Urothelium cell line (cell line): ENCODE measurements at places on chromosomes 12 and 14.
A peak's percentile ranks its signal among the peaks of the same experiment; 100 is the strongest.

GRCh38 chr12:62718762-62719426, 216.1 kb downstream of the PPM1H start:
- no peak for DNase-seq

- DNase-seq: no peak
These were observed 9.6 kb downstream of the RDH16 start for GRCh38 chr12:56947633-56948456.

DNA sequence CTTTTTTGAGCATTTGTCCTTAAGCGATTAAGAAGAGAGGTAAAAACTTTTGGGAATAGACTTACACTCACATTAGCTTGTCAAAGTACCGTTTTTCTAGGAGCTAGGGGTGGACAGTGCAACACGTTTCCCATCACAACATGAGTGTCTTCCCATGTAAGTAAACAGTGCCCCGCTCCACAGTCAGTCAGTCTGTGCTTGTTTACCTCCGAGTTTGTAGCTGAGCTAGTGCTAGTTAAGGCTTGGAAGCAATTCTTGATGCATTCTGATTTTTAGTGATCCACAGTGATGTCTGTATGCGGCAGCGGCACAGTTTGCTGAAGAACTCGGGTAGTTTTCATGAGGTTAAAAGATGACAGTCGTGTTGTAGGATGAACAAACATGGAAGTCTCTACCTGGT, 941 bp downstream of the ZDHHC17 start:
- no peak for DNase-seq

DNA sequence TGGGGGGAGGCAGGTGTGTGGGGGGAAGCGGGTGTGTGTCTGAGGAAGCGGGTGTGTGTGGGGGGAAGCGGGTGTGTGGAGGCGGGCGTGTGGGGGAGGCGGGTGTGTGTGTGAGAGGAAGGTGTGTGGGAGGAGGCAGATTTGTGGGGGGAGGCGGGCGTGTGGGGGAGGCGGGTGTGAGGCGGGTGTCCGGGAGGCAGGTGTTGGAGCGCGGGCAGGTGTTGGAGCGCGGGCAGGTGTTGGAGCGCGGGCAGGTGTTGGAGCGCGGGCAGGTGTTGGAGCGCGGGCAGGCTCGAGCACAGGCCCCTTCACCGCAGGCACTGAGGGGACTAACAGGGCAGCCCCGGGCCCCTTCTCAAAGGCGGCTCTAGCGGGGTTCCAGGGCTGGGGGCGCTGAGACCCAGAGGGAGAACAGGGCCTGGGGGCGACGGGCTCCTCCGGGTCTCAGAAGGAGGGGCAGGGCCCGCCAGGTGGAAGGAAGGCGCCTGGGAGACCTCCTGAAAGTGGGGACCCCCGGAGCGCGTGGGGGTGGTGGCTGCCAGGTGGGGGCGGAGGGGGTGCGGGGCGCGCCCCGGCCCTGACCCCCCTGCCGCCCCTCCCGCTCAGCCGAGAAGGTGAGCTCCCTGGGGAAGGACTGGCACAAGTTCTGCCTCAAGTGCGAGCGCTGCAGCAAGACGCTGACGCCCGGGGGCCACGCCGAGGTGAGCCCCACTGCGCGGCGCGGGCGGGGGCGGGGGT, 3.2 kb downstream of the CRIP2 start:
- DNase-seq: no peak

DNA sequence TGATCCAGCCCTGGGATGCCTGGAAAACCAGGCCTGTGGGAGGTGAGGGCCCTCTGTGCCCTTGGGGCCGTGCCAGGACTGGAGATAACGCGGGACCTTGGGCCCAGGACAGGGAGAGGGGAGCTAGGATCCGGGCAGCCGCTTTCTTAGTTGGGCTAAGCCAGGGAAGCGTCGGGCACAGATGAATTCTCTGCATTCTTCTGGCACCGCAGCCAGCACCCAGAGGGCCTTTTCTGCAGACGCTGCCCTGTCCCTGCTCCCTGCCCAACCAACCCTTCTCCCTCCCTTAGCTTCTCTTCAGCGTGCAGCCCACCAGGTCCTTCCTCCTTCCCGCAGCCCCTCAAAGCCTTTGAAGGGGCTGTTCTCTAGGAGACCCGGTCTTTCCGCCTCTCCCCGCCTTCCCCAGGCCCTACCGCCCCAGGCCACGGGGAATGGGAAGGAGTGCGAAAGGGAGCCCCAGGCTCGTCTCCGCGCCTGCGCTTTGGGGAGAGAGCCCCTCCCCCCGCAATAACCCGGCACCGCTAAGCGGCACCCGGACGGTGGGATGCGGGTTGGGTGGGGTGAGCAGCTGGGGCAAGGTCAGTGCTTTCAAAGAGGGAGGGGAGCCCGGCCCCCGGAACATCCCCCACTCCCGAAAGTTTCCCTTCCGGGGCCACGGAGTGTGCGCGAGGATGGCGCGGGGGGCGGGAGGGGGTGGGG, 663 bp downstream of the NCKAP5L start:
- peak; percentile 84 for DNase-seq

DNA sequence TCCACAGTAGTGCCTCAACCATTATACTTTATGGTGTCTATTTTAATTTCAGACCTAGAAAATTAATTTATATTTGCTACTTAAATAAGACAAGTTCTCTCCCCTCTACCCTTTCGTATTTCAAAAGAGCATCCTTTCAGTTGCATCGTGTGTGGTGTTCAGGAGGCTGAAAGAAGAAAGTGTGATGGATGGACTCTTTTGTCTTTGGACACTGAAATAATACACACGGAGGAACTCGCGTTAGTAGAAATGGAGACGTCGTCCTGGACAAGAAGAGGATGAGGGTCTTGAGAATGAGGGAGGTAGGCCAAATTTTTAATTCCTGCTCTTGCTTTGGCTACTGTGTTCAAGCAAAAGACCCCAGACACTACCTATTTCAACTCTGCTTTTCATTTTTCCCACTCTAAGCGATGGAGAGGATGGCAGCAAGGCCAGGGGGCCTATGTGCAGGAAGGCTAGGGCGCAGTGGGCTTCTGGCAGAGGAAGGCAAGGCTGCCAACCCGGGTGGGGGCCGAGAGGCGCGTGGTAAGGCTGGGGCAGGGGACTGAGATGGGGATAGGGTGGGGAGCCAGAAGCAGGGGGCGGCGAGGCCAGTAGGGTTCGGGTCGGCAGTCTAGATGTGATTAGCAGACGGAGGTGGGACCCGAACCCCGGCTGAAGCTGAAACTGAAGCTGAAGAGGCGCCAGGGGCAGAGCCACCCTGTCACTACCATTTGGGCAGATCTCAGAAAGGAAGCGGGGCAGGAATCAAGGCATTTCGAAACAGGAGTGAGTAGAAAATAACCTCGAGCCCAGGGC, 722 bp downstream of the TMED8 start:
- peak; percentile 45 for DNase-seq

- DNase-seq: no peak
These were observed 348.8 kb downstream of the TMEM117 start for GRCh38 chr12:44184499-44185206.

GRCh38 chr12:125652681-125653080, 587.4 kb downstream of the AACS start:
- no peak for DNase-seq

- peak; percentile 75 for DNase-seq
These were observed at the start of gene LRRK2 for GRCh38 chr12:40224439-40225291. Gene LRRK2, plus strand, starts transcription at chr12:40224997. Its CDS starts 135 bp downstream, at chr12:40225132.

- DNase-seq: peak; percentile 69
These were observed 6.0 kb upstream of the SLC6A12 start for GRCh38 chr12:219891-220352.

DNA sequence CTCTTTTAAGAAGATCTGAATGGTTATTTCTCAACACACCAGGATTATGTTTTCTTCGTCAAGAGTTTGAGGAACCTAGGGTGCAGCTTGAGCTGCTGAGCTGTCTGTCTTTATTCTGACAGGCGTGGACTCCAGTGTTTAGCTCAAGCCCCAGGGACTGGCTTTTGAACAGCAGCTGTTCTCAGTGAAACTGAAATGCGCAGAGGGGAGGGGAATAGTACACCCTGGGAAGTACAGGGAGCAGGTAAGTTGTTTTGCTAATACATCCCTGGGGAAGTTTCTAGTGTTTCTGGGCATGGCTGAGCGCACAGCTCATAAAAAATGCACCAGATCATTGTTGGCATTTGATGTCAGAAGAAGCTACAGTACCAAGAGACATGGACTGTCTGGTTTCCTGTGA, 659.8 kb downstream of the DIO2 start:
- DNase-seq: no peak

- DNase-seq: no peak
These were observed 88.7 kb downstream of the ASCL1 start for GRCh38 chr12:103046154-103046553.

GRCh38 chr14:54572316-54572715, 5.4 kb downstream of the SAMD4A start:
- peak; percentile 47 for DNase-seq

GRCh38 chr14:46596236-46596635, 55.3 kb downstream of the RPL10L start:
- DNase-seq: no peak

- DNase-seq: no peak
These were observed 8.7 kb downstream of the A2ML1 start for GRCh38 chr12:8831116-8831515.

- DNase-seq: no peak
These were observed 69.7 kb downstream of the CMAS start for GRCh38 chr12:22115711-22116110.

GRCh38 chr14:53696217-53696965, 260.2 kb downstream of the BMP4 start:
- DNase-seq: peak; percentile 25

DNA sequence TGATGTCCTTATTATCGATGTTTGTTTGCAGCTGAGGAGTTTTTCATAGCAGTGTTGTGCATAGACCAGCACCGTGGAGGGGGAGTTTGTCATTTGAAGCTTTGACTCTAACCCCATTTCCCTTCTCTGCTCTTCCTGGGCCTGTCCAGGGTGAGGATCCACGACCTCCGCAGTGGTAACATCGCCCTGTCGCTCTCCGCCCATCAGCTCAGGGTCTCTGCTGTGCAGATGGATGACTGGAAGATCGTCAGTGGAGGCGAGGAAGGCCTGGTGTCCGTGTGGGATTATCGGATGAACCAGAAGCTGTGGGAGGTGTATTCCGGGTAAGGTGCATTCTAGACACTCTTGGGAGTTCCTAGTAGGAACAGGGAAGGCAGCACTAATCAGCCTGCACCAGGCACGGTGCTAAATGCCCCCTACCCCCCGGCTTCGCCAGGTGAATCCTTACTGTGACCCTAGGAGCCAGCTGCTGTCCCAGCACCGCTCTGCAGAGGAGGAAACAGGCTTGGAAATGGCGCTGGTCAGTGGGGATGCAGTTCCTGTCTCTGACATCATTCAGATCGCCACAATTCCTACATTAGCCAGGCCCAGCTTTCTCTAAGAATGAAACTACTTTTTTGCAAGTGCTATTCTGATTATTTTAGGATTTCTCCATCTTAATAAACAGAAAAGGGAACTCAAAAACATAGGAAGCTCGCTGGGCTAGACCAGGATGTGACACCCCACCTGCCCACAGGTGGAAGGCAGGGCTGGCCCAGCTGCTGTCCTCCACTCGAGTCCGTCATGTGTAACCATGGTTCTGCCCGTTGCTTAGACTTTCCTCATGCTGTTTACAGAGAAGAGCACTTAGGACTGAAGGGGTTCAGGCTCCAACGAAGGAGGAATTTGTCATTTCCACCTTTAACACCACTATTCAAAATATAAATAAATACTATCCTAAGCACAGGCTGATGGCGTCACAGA, 74.9 kb downstream of the TESC start:
- no peak for DNase-seq

- no peak for DNase-seq
These were observed 69.5 kb downstream of the LRIG3 start for GRCh38 chr12:58850826-58851225.

GRCh38 chr12:121455766-121456420, 56.0 kb downstream of the RNF34 start:
- no peak for DNase-seq

- no peak for DNase-seq
These were observed 200.2 kb downstream of the TTC8 start for GRCh38 chr14:89024691-89025090.

DNA sequence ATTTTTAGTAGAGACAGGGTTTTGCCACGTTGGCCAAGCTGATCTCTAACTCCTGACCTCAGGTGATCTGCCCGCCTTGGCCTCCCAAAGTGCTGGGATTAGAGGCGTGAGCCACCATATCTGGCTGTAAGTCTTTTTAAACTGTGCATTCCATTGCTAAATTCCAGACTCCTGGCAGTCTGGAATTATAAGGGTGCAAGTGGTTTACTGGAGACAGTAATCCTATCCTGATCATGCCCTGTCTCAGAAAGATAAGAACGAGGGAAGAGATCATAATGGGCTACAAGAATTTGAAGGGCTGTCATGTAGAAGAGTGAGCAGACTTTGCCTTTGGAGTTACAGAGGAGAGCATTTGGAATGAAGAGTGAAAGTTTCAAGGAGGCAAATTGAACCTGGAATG, 6.8 kb upstream of the SLC4A8 start:
- no peak for DNase-seq

DNA sequence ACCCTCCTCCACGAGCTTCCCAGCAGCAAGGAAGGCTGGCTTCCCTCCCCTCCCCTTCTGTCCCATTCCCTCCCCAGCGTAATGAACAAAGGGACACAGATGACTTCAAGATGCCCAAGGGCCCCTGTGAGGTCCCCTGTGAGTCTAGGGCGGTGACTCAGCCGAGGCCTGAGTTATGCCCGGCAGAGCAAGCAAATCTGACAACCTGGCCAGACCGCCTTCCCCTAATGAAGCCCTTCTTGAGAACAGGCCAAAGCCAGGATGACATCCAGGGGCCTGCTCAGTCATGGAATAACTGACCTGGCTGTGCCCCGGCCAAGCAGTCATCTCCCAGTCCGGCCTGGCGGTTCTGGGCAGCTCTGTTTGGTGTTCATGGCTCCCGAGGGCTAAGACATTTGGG, 89.2 kb downstream of the DICER1 start:
- DNase-seq: no peak

DNA sequence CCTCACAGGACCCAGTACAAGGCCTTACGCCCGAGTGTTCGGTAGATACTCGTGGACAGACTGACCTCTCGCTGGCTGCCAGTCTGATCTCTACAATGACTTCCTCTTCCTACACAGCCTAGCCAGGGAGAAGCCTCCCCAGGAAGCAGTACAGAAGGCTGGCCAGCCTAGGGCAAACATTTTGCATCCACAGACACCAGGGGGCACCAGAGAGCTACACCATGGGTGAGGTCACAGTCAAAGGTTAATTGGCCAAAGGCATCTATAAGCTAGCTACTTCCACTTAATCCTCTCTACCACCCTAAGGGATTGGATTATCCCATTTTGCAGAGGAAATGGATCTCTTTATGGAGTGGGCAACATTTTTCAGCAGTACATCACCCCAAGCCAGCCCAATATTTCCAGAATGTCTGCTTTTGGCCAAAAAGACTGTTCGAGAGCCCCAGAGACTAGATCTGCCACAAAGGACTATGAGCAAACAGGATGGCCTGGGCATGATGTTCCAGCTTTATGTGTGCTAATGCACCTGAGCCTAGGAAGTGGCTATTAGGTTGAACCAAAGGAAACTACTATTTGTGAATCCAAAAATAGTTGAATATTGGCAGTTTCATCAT, 14.6 kb upstream of the PNMA1 start:
- DNase-seq: peak; percentile 94

GRCh38 chr12:58283553-58283952, 342.2 kb downstream of the ATP23 start:
- DNase-seq: no peak

DNA sequence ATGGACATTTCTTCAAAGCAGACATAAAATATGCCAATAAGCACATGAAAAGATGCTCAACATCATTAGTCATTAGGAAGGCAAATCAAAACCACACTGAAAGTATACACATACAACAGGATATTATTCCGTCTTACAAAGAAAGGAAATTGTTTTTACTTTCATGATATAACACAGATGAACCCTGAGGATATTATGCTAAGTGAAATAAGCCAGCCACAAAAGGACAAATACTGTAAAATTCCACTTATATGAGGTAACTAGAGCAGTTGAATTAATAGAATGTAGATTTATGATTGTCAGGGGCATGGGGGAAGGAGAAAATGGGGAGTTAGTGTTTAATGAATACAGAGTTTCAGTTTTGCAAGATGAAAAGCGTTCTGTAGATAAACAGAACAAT, 4.2 kb downstream of the ACYP1 start:
- DNase-seq: no peak
